Stimulated activated CD8-positive, alpha-beta memory T cell treated with anti-CD3 and anti-CD28 coated beads, Interleukin-15, amount 100 ng/mL, for 48 hours (primary cell): ENCODE measurements at places on chromosomes 2 and 18.
A peak's percentile ranks its signal among the peaks of the same experiment; 100 is the strongest.

DNA sequence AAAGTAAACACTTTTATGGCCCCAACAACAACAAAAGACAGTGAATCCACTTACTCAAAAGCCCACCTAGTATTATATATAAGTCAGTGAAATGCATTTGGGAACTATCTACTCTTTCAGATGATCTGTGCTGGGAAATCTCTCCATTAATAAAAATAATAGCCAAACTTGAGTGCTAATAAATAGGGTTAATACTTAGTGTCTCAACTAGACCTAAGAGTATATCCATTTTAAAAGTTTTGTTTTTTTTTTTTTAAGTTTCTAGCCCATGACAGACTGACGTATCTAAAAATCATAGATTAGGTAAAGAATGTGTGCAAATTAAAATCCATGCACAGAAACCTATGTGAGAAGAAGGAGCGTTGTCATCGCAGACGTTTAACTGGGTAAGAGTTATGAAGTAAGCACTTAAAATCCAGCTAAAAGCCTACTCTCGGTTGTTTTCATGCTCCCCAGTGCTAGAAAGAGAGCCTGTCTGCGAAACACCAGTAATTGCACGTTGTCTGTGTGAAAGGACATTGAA lies 83.4 kb upstream of the PELI1 start:
- DNase-seq: no peak

GRCh38 chr2:11617984-11618707 lies 51.8 kb downstream of the NTSR2 start:
- no peak for DNase-seq

DNA sequence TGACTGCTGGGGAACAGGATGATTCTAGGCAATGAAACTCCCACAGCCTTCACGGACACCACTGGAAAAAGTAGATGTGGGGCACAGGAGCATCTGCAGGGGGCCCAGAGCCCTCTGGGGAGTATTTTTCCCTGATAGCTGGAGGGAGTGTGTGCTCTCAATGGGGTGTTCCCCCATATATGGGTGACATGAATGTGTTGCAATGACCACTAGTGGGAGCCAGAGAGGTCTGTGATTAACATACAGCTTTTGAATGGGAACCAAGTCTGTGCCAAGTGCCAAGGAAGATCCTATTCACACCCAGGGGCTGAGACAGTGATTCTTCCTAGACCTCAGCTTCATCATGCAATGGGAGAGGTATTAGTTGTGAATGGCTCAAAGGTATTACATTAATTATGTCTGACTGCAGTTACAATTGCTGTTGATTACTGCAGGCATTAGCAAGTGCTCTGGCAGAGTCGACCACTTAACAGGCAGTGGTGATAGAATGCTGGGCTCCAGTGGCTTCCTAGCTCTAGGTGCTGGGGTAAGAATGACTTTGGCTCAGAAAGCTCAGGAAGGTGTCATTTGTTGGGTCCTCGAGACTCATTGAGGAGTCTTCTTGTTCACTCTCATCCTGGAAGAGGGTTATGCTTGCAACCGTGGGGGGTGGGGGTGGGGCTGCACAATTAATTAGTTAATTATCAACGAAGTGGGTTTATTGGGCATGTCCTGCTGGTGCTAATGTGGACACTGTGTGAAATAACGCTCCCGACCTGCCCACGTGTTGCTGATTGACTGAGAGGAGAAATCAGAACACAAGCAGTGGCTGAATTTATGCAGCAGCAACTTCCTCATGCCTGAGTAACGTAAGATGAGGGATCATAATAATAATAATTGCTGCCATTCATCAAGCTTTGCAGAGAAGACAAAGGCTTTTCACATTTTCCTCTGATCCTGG lies 194.1 kb downstream of the CLIP4 start:
- no peak for DNase-seq

DNA sequence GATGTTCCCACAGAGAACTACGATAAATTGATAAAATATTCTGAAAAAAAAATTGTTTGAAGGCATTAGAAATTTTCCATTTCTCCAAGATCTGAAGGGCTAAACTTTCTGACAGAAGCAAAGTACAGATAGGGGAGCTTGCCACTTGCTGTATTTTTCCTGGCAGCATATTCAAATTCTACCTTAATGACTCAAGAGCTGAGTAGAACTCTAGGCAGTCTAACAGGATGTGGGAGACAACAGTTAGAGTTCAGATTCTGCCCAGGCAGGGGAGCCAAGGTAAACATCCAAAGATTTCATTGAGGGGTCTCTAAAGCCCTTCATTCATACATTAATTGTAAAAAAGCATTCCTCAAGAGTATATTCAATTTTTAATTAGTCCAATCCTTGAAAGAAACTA lies 46.0 kb upstream of the RIT2 start:
- DNase-seq: no peak

- no peak for DNase-seq
Observed at GRCh38 chr2:204027091-204027490, 90.5 kb downstream of the ICOS start.

GRCh38 chr2:224009605-224010315 lies 29.3 kb downstream of the SERPINE2 start:
- no peak for DNase-seq

- DNase-seq: no peak
Observed at GRCh38 chr2:45607701-45608100, 3.4 kb downstream of the SRBD1 start.

GRCh38 chr18:69617888-69618287 lies 217.2 kb downstream of the DOK6 start:
- DNase-seq: no peak

GRCh38 chr2:130920415-130921163 lies 83.9 kb downstream of the ARHGEF4 start:
- DNase-seq: peak; percentile 6

GRCh38 chr2:56185582-56186046 lies 1.8 kb downstream of the CCDC85A start:
- DNase-seq: no peak

GRCh38 chr2:1602278-1603010 lies 141.9 kb downstream of the PXDN start:
- DNase-seq: no peak

DNA sequence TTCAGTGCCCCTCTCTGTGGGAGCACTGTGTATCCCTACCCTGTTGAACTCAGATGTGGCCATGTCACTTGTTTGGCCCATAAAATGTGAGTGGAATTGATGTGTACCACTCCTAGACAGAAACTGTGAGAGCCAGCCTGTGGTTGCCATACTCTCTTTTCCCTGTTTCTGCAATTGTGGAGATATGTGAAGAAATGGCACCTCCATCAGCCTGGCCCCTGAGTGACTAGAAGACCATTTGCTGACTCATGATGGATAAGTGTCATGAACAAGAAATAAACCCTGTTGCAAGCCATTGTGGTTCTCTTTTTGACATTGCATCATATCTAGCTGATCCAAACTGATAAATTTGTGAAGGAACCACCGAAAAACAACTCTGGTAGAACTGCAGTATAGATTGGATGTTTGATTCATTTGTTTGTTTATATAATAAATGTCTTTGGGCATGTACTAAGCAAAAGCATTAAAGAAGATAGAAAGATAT lies 214.5 kb upstream of the FBXO11 start:
- no peak for DNase-seq

- no peak for DNase-seq
Observed at GRCh38 chr2:174967086-174967485, 38.1 kb downstream of the CHN1 start.

DNA sequence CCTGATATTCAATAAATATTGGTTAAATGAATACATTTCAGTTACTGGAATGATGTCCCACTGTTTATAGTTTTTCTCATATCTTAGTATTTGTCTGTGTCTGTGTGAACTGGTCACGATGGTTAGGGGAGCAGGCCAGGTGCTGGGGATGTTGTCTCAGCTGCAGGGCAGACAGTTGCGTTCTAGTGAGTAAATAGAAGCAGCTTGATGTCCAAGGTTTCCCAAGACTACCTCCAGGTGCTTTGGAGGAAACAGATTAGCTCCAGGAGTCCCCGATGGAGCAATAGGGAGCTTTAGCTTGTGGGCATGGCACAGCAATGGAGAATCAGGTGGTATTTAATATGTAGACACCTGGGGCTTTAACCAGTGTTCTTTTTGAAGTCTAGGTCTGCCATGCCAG lies 75.5 kb downstream of the GULP1 start:
- no peak for DNase-seq

- no peak for DNase-seq
Observed at GRCh38 chr18:59617468-59617932, 79.7 kb downstream of the CCBE1 start.
